ENCODE measurements at places on chromosomes 12 and 14.

GRCh38 chr12:131130311-131130911 is 176.7 kb downstream of the ADGRD1 start:
- no peak for DNase-seq

DNA sequence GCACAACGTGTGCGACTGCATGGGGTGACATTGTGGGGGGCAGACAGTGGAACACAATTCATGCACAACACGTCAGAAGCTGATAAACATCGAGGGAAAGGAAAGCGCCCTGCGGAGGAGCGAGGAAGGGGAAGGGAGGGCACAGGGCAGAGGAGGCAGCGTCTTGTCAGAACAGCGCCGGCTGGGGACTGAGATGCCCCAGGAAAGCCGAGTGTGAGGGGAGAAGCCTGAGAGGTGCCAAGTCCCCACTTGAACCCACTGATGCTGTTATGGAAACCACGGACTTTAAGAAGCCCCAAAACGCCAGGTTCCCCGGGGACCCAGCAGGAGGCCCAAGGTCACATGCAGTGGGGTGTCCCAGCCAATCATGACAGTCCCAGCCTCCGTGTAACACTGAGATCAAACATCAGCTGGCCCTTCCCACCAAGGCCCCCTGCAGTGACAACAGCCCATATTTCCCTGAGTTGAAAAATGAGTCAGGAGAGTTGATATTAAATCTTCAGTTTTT is 70.0 kb downstream of the GALNT9 start:
- peak; percentile 54 for DNase-seq

DNA sequence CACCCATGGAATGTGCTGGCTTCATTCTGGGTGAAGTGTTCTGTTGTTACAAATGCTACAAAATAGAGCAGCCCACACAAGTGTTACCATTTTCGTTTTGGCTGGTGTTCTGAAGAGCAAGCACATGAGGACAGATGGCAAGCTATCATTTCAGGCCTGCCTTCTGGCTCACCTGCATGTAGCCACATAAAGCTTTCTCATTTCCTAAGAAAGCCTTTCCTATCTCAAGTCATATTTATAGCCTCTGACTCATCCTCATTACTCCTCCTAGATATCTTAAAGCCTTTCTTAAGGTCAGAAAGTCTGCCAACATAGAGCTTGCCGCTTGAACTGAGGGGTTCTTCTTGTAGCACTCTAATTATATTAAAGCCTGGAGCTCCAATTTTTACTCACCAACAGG is 89.0 kb downstream of the PTPRR start:
- DNase-seq, result peak; percentile 26

DNA sequence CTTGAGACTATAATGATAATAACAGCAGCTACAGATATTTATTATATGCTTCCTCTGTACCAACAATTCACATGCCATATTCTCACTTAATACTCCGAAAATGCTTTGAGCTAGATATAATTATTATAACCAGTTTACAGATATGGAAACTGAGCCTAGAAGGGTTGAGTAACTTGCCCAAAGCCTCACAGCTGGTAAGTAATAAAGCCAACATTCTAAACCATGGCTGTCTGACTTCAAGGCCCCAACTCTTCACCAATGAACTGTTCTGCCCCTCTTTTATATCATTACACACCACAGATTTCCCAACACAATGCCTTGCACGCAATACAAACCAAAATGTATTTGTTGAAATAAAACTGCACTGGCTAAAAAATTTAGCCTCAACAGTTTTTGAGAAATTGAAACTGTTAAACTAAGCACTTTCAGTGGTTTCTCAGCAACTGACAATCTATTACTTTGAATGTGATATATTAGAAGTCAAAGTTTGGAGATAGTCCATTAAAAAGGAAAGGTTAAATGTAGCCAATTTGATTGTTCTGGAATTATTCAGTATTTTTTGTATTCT is 222.5 kb upstream of the ARHGAP5 start:
- no peak for DNase-seq

DNA sequence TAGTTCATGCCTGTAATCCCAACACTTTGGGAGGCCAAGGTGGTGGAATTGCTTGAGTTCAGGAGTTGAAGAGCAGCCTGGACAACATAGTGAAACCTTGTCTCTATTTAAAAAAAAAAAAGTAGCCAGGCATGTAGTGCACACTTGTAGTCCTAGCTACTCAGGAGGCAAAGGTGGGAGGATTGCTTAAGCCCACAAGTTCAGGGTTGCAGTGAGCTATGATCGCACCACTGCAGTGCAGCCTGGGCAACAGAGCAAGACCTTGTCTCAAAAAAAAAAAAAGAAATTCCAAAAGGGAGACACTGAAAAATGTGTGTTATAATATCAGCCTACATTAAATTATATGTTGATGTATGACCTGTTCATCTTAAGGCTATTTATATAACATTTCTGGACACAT is 14.7 kb downstream of the TMPO start:
- DNase-seq, result no peak

DNA sequence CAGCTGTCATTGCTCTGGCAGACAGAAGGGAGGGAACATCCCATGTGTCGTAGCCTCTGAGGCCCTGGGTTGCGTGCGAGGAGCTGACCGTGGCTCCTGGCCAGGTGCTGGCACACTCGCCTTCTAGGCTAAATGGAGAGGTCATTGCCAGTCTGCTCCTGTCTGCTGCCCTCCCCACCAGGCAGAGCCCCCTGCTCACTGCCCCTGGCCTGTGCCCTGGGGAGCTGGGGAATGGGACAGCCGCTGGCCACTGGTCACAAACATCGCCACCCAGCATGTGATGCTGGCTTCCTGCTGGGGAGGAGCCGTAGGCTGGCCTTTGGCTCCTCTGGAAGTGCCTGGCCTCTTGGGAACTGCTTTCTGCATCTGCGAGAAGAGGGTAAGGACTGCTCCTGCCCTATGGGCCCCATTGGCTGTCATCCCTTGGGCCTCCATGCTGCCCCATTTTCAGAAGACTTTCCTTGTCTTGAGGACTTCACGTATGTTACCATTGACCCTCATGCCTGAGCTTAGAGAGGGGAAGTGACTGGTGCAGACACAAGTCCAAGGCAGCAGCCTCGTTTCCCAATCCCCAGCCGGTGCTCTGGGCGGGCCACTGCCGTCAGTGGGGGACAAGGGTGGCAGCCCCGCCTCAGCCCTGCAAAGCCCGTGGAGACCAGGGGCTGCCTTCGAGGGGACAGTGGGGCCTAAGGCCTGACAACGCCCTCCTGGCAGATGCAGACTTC is 2.0 kb upstream of the TNFAIP2 start:
- DNase-seq, result no peak

- peak; percentile 81 for DNase-seq
Measured at GRCh38 chr12:108840605-108841332, 16.6 kb downstream of the SSH1 start.

DNA sequence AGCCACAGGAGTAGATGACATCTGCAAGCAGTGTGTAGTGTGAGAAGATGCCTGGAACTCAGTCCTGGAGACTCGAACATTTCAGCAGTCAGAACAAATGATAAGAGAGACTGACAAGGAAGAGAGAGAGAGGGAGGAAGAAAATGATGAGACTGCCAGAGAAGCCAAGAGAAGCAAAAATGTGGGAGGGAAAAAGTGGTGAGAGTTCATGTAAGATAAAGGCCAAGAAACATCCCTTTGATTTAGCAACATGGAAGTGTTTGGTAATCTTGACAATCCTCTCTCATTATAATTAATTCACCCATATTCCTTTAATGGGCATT is 42.6 kb downstream of the LIMA1 start:
- DNase-seq, result no peak

GRCh38 chr12:6927379-6928021 is at the start of gene ATN1:
Gene ATN1, plus strand, starts transcription at chr12:6927959. Its CDS starts 6,043 bp downstream, at chr12:6934002.
- DNase-seq, result peak; percentile 86

DNA sequence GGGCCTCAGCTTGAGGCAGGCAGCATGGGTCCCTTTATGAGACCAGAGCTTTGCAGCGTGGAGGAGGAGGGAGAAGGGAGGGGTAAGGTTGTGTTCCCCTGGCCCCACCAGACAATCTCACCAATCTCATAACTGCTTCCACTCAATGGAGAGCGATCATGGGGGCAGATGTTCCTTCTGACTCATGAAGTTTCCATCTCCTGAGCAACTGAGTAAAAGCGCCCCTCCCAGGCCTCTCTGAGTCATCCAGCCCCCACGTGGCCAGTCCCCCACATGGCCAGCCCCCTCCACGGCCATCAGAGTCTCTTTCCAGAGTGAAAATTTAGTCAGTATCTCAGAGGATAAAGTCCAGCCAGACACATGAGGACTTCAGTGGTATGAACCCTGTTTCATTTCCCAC is 39.2 kb upstream of the PLXNC1 start:
- DNase-seq, result peak; percentile 66

DNA sequence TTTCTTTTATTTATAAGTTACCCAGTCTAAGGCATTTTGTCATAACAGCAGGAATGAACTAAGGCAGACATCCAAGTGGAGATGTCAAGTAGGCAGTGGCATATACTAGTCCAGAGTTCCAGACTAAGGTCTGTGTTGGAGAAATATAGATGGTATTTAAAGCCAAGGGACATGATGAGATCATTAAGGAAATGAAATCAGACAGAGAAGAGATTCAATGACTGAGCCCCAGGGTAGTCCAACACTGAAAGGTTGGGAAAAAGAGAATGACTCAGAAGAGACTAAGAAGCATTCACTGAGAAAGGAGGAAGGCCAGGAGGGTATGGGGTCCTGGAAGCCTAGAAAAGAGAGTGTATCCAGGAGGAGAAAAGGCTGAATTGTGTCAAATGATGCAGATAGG is 442.2 kb upstream of the CCDC196 start:
- peak; percentile 63 for DNase-seq

GRCh38 chr14:92686900-92687427 is 61.5 kb downstream of the LGMN start:
- DNase-seq, result peak; percentile 61

GRCh38 chr14:104427131-104427851 is 152.3 kb upstream of the C14orf180 start:
- DNase-seq, result no peak

GRCh38 chr12:47870175-47870781 is 34.5 kb downstream of the VDR start:
- no peak for DNase-seq

DNA sequence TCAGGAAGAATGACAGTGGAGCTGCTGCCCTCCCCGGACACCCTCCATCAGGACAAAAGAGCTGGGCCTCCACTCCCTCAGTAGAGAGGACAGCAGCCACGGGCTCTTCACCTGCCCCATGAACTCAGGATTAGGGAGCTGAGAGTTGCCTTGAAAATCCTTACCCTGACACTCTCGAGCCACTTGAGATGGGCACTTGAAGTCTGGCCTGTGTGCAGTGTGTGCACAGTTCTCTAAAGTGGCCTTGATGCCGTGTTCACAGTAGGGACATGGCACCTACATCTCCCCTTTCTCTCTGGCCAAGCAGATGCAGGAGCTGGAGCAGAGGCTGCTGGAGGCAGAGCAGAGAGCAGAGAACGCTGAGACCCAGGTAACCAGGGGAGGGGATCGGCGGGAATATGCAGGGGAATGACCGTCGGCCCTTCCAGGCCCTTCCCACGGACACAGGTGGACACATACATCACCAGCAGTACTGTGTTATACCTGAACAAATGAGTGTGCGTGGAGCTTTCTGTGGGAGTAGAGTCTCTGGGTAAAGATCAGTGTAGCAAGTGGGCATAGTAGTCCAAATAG is 22.5 kb downstream of the PLEKHH1 start:
- no peak for DNase-seq

GRCh38 chr14:98684468-98684867 is 587.5 kb downstream of the BCL11B start:
- no peak for DNase-seq

DNA sequence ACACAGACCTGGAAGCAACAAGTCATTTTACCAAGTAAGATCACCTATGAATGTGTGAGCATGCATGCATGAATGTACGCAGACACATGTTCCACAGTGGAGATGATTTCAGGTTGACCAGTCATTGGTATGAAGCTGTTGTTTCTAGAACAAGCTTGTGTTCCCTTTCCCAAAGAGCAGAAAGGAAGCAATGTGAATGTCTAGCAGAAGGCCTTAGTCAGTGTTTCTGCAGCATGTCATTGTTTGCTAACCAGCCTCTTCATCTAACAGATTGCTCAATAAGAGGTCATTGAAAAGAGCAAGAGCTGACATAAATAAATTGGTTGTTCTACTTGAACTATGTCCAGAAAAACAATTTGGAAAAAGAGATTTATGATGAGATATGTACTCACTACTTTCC is 191.4 kb downstream of the PLCZ1 start:
- DNase-seq, result peak; percentile 19

GRCh38 chr12:132453361-132454192 is 36.4 kb upstream of the FBRSL1 start:
- peak; percentile 81 for DNase-seq

- DNase-seq, result no peak
Measured at GRCh38 chr12:55957106-55957859, 8.6 kb downstream of the PMEL start.

DNA sequence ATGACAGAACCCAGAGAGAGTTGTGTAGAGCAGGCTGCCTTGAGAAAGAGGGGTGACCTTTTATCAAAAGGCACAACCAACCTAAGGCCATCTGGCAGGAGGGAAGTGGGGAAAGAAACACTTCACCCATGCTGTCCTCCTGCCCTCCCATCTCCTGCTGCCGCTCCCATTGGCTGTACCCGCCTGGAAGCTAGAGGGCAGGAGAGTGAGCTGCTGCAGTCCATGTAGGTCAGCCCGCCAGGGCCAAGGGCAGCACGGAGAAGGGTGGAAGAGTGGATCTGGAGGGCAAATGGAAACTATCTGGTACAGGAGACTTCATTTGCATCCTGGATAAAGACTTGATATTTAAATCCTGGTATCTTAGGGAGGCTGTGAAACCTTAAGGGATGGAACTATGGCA is 11.5 kb upstream of the CABP1 start:
- no peak for DNase-seq

GRCh38 chr12:16587514-16587913 is 18.4 kb downstream of the LMO3 start:
- DNase-seq, result no peak

GRCh38 chr14:36361210-36361853 is 40.9 kb upstream of the MBIP start:
- DNase-seq, result no peak

DNA sequence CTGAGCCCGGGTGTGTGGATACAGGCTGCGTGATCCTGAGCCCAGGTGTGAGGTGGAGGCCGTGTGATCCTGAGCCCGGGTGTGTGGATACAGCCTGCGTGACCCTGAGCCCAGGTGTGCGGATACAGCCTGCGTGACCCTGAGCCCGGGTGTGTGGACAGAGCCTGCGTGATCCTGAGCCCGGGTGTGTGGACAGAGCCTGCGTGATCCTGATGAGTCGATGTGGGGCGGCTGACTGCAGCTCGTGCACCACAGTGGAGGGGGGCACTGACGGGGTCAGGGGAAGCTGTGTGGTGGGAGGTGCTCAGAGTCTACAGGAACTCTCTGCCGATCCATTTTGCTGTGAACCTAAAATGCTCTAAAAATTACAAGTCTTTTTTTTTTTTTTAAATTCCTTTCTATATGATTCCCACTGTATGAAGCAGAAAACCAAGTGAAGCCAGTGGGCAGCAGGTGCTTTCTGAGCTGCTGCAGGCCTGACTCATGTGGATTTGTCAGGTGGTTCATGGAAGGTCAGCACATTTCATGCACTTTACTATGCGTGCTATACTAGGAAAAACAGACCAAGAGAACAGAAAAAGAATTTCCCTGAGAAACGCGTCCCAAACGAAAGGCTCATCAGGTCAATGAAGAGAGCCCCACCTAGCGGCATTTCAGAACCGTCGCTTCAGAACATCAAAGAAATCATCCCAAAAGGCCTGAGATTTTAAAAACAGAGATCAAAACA is 19.3 kb downstream of the BRF1 start:
- peak; percentile 67 for DNase-seq

GRCh38 chr12:113161415-113162016 is 12.0 kb downstream of the CFAP73 start:
- no peak for DNase-seq

- peak; percentile 6 for DNase-seq
Measured at GRCh38 chr14:66078006-66078405, 408.2 kb upstream of the CCDC196 start.

GRCh38 chr12:68356060-68356695 is 24.0 kb upstream of the MDM1 start:
- no peak for DNase-seq
